ENCODE measurements at places on chromosomes 3 and 15.

DNA sequence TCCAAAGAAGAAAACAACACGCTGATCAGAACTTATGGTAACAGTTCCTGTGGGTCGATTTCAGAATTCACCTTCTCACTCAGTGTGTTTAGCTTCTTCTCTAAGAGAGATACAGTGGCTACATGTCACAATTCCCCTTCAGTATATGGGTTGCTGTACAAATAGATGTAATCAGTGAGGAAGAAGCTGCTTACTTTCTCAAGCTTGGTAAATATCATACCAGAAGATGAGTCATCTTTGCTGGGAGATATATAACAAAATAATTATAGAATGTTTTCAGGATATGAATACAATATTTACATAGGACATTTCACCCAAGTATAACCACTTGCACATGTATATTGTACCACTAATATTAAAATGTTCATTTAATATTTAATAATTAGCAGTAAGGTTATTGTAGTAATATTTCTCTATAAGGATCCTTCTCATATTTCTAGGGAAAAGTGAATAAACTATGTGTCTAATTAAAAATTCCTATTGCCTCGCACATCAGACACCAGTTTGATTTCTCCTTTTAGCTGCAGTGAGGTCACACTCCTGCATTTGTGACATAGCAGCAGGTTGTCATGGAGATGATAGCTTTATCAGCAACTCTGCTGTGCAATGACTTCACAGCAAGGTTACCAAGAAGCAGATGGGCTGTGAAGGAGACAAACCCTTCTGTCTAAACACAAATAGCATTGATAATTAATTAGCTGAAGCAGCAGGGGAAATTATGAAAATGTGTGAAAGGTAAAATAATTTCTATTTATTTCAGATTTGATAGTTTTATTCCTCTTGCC, 211.4 kb downstream of the TUSC7 start:
- DNase-seq, result no peak

DNA sequence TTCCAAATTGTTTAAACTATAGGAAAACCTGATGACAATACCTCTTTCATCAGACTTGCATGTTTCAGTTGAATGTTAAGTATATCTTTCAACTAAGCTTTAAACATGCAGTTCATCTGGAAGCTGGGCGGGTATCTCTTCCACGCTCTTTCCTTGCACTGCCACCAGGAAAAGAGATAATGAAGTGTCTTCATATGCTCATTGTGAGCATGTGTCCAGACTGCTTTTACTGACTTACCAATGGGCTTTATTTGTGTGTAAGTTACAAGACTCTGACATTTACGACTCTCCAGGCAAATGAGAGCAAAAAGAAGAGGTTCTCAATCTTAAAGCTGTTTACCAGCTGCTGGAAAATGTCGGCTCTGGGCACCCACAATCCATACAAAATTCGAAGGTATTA, 52.8 kb downstream of the TMEM212 start:
- DNase-seq, result no peak

DNA sequence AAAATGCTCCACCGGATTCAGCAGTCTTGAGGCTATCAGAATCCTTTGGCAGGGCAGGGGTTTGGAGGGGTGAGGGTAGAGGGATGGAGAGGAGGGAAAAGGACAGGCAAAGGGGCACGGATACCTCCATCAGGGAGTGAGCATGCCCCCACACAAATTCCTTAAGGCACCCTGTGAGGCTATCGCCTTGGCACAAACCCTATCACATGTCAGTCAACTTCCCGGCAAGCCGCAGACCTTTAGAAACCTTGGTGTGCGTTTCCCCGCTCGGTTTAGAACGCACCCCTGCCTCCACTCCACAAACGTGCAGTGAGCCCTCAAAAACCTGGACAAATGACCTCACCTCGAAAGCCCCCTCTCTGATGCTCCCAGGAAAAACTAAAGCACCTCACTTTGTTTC, 422 bp upstream of the SETMAR start:
- no peak for DNase-seq

DNA sequence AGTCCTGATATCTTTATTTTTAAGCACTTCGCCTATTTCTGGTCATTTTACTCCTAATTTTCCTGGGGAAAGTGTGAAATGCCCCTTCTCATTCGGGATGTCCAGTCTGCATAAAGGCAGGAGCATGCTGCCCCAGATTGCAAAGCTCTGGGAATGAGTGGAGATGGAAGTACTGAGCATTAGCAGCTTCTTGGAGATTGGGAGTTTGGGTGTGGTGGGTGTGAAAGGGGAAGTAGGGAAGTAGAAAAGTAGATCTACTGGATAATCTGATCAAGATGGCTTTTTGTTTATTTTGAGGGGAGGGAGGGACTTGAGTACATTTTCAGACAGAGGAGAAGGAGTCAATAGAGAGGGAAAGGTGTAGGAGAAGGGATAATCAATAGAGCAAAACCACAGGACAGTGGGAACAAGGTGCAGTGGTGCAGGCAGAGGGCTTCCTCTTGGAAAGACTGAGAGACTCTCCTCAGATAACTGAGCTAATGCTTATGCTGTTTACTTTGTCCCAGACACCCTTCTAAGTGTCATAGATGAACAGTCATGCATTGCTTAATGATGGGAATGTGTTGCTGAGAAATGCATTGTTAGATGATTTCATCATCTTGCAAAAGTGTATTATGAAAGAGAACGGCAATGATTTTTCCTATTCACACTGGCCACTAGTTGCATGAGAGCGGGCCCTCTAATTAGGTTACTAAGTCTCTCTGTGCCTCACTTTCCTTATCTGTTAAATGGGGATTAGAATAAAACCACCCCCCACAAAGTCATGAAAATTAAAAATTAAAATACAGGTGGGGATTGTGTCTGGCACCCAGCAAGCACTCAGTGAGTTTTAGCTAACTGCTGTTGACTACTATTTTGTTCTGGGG, 45.5 kb downstream of the PHLDB2 start:
- DNase-seq, result no peak

GRCh38 chr3:172153335-172153861, 114.0 kb downstream of the FNDC3B start:
- DNase-seq, result peak; percentile 95

DNA sequence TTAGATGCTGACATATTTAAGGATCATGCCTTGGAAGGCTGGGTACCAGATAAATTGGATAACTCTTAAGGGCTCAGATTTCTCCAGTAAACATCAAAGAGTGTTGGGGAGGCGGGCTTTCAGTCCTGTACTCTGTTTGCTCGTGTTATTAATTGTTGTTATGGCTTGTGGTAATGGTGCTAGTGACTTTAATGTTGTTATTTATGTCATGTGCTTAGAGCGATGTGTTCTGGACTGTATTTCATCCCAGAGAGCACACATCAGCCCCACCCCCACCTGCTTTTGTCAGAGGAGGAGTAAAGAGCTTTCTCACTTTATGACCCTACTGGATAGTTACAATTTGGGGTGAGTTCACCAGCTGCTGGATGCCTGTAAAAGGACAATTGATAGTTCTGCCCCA, 386.3 kb downstream of the EPHB1 start:
- DNase-seq, result no peak

- DNase-seq, result peak; percentile 95
Observed at GRCh38 chr3:126679318-126679751, 24.4 kb upstream of the TXNRD3 start.

GRCh38 chr3:27454914-27455313, 29.3 kb downstream of the SLC4A7 start:
- DNase-seq, result no peak

DNA sequence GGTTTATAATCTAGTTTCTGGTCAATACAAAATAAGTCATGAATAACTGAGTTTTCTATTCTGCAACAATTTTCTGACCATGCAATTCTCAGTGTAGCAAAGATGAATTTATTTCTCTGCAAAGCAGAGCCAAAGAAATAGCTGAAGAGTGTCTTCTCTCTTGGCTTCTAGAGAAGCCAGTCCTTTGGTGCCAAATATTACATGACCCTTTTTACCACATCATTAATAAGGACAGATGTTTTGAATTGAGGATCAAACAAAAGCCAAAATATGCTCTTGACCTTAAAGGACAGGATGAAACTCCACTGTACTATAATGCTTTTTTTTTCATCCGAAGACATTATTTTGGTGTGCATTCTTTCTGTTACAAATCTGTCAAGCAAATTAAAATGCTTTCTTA, 40.2 kb upstream of the OSTN start:
- no peak for DNase-seq

DNA sequence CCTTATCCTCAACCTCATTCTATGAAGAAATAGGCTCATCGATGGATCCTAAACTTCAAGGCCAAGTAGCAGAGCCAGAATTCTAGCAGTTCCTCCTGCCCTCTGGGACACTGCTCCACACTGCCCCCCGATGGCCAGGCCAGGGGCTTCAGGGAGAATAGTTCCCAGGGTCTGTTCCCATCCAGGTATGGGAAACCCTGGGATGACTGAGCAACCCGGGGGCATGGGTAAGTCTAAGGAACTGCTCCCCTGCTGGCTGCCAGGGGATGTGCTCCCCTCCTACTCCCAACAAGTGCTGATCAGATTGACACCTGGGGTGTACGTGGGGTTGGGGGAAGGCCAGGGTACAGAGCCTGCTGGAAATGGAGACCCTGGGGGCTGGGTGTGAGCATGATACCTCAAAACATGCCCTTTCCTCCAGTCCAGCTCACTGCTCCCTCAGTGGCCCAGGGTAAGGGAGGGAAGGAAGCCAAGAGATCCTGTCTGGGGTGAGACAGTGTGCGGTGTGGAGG, 7.6 kb downstream of the ULK3 start:
- peak; percentile 84 for DNase-seq

DNA sequence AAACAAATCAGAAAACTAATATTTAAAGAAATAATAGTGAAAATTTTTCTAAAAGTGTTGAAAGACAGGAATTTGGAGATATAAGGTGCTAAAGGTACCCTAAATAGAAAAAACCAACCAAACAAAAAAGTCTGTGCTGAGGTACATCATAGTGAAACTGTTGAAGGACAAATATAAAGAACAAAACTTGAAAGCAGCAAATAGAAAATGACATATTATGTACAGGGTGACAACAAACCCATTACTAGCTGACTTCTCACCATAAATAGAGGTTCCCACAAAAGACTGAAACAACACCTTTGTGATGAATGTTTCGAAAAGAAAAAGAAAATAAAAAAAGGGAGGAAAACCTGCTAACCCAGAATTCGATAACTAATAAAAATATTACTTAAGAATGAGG, 502.5 kb upstream of the NECTIN3 start:
- no peak for DNase-seq

GRCh38 chr3:50237754-50238548, 1.9 kb downstream of the GNAI2 start:
- DNase-seq, result peak; percentile 96

- DNase-seq, result no peak
Observed at GRCh38 chr15:71575474-71576045, 234.8 kb upstream of the NR2E3 start.

DNA sequence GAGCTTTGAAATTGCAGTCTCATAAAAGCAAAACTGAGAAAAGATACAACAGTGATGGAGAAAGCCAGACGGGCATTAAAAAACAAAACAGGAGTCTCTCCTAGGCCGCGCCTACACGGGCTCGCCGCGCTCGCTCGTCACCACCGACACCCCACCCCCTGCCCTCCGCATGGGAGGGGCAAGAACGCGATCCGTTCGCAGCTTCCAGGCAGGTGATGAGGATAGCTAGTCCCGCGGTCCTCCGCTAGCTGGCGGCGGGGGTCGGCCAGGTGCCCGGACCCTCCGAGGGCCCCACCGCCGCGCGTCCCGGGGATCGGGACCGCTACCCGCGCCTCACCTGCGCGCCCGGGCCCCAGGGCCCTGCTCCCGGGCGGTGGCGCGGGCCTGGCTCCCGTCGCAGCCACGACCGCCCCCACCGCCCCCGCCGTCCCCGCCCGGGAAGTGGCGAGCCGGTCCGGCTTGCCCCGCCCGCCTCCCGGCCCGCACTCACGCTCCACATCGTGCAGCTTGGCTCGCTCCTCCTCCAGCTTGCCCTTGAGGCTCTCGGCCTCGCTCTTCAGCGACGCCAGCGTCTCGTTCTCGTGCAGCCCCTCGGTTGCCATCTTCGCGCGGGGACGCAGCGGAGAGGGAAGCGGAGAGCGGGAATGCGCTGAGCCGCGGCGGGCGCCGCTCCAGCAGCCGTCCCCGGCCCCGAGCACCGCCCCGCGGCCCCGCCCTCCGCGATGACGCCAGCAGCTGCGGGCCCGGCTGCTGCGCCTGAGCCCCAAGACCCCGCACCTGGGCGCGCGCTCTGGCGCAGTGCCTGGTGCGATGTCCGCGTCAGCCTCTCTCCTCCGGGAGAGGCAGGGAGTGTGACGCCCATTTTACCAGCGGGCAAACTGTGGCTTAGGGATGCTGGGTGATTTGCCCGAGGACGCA, 11.7 kb downstream of the GNB5 start:
- DNase-seq, result peak; percentile 90

- DNase-seq, result no peak
Observed at GRCh38 chr15:36811903-36812302, 232.5 kb downstream of the CDIN1 start.

DNA sequence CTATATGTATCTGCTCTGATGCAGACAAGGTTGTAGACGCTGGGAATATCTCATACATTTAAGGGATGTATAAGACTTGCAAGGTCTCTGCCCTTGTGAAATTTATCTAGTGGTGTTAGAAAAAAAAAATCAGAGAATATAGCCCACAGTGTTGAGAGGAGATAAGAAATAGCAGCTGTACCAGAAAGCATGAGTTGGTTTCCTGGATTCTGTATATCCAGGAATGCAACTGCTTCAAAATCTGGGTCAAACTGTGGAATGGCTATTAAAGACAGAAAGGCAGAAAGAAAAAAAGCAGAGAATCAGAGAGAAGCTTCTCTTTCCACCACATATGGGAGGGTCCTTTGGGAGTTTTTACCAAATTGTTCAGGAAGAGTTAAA, 1.5 kb upstream of the TMEM212 start:
- no peak for DNase-seq

GRCh38 chr3:172187511-172187910, 148.1 kb downstream of the FNDC3B start:
- DNase-seq, result no peak

DNA sequence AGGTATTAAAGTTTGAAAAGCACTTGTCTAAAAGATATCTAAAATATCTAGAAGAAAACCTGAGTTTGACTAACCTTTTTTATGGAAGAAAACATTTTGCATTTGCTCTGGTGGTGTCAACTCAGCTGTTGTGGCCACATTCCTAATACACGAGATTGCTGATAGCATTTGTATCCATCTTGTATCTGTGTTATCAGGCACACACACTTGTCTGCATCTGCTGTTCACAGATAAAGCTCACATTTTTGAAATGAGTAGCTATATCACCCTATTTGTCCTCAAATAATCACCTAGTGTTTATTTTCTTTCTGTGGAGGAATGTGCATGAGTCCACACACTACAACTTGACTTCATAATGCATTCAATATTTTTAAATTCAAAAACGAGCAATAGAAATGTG, 632.3 kb upstream of the NR2F2 start:
- no peak for DNase-seq

GRCh38 chr15:89150762-89151664, 62.8 kb downstream of the ABHD2 start:
- no peak for DNase-seq

- no peak for DNase-seq
Observed at GRCh38 chr15:27066446-27066845, 95.5 kb downstream of the GABRG3 start.

All from aorta (tissue), 5 donors.